ENCODE measurements at places on chromosomes 13 and 19.

DNA sequence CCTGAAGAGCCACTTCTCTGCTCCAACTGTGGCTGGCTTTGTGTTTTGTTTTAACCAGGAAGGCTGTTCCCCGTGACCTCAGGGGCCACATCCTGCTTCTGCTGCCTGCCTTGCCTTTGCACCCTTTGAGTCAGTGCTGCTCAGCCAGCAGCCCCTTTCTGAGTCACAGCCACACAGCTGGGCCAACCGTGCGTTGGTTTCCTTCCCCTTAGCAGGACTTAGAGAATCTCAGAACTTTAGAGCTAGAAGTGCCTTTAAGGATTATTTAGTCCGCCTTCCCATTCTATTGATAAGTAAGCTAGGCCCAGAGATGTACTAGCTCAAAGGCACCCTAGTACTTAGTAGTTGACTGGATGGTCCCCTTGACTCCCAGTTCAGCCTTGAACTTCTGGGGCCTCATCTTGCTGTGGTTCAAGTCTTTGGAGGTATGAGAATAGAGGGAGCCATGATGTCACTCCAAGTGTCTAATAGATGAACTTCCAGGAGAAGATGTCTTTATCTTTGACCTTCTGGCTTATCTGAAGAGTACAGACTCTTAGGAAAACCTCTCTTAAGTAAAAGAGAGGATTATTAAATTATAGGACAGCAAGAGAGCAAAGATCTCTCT lies 8.0 kb downstream of the RGCC start:
- no peak for DNase-seq

DNA sequence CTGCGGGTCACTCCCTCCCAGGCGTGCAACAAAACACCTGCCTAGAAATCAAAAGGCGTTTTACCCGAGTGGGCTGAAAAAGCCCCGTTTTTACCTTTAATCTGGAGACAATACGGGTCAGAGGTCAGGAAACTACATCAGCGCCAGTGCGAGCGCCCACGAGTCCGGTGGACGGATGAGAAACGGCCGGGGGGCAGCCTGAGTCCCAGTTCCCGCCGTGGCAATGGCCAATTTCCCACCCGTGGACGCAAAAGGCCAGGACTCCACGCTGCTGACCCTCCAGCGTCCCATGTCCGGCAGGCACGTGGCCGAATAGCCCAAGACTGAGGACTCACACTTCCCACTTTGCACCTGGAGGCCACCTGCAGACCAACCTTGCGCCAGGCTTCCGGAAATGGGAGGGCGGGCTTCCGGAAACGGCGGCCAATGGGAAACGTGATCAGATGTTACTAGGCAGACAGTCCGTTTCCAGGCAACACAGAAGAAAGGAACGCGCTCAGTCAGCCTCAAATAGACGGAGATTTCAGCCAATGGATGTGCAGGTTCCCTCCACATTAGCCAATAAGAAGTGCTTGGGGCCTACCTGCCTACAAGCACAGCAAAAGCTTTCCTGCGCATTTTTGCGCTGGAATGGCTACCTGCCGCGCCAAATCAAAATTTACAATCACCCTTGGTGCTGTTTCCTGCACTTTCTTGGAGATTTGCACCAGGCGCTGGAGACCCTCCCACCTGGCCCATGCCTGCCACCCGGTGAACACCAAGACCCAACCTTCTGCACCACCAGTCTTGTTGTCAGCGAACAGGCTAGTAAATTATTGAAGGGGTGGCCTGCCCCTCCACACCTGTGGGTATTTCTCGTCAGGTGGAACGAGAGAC lies 47.4 kb downstream of the ZFP14 start:
- DNase-seq, result peak; percentile 99

DNA sequence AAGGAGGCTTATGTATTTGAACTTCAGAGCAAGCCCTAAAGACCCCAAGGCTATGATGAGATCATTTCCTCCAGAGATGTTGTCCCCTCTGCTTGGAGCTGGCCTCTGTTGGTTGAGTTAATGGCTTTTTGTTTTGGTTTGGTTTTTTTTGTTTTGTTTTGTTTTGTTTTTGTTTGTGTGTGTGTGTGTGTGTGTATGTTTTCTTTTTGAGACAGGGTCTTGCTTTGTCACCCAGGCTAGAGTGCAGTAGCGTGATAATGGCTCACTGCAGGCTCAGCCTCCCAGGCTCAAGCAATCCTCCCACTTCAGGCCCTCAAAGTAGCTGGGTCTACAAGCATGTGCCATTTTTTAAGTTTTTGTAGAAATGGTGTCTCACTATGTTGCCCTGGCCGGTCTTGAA lies 1076.2 kb downstream of the UQCRFS1 start:
- DNase-seq, result no peak

- no peak for DNase-seq
Measured at GRCh38 chr13:48715977-48716376, 62.2 kb downstream of the CYSLTR2 start.

- DNase-seq, result peak; percentile 21
Measured at GRCh38 chr13:112835344-112835743, 133.7 kb upstream of the MCF2L start.

DNA sequence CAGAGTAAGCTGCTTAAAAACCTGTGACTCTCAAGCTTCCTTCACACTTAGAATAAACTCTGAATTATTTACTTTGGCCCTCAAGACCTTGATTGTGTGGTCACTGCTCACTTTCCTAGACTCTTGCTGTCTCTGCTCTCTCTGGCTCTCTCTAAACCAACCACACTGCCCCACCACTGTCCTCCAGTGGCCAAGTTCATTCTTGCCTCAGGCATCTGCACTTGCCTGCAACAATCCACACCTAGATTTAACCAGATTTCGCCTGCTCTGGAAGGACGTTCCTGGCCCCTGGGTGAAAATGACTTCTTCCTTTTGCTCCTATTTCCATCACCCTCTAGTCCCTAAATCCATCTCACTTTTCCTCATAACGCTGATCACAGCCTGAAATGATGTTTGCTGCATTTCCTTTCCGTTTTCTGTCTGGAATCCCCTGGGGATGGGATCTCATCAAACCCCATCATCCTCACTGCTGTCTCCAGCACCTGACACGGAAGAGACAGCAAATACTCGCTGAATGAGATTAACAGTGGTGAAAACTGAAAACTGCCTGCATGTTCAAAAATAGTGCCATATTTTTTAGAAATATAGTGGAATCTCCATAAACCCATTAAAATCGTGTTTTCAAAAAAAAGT lies 232.6 kb downstream of the UQCRFS1 start:
- peak; percentile 85 for DNase-seq

GRCh38 chr13:24353736-24354135 lies 44.4 kb downstream of the C1QTNF9 start:
- no peak for DNase-seq

- DNase-seq, result no peak
Measured at GRCh38 chr13:60662595-60662994, 265.6 kb downstream of the TDRD3 start.

- DNase-seq, result no peak
Measured at GRCh38 chr13:60347690-60348089, 49.3 kb upstream of the TDRD3 start.

- peak; percentile 47 for DNase-seq
Measured at GRCh38 chr13:110593430-110594130, 21.8 kb upstream of the NAXD start.

DNA sequence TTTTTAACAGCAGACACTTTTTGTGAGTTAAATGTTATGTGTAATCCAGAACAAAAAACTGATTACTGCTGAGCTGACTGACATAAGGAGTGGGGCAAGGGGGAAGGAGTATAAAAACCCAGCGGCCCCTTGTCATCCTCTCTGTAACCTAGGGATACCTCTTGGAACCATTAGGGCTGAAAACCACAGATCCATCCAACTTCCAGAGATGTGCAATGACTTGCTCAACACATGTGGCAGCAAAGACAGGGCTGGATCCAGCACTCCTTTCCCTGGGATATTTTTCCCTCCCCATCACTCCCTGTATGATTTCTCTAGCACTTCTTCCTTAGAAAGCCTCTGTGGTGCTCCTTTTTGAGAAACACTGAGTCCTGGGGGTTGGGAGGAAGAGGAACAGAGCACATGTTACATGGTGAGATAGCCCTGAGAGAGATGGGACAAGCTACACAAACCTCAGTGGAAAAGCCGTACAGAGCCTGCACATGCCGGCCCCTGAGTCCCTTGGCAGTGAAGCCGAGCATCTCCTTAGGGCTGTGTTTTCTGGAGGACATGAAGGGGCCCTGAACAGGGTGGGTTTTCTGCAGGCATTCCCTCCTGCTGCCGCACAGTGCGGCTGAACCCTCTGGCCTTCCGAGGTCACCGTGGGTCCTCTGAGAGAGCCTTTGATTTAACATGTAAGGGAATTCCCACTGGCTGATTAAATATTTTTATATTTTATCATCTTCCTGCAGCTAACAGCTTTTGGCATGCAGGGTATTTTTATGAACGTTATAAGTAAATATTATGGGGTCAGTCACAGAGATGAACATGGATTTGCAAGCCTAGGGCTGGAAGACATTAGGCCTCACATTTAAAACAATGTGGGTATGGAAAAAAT lies 219.9 kb downstream of the COG6 start:
- DNase-seq, result no peak

DNA sequence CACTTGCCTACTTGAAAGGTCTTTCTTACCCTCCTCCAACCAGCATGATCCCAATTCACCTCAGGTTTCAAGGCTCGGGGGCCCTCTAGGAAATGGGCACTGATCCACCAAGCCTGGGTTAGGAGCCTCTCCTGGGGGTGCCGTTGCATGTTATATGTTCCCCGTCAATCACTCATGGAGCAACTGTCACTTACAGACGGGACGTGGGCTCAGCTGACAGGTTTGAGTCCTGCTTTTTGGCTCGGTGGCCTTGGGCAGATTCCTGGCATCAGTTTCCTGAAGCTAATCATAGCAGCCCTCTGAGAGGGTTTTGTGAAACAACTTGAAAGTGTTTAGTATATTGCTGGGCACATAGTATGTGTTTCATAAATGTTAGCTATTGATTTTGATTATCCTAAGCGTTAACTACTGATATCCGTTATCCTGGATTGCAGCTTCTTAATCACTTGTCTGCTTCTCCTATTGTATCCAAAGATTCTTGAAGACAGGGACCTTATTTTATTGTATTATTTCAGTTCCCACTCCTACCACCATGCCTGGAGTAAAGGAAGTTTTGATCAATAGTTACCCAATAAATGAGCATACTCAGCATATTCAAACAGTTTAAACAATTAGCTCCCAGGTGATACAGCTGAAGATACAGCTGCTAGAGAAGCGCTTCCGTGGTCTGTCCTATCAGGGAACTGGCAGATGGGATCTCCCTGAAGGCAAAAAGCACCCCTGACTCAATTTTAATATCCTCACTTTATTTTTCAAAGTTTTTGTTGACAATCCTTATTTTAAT lies 57.9 kb downstream of the RFC3 start:
- no peak for DNase-seq

DNA sequence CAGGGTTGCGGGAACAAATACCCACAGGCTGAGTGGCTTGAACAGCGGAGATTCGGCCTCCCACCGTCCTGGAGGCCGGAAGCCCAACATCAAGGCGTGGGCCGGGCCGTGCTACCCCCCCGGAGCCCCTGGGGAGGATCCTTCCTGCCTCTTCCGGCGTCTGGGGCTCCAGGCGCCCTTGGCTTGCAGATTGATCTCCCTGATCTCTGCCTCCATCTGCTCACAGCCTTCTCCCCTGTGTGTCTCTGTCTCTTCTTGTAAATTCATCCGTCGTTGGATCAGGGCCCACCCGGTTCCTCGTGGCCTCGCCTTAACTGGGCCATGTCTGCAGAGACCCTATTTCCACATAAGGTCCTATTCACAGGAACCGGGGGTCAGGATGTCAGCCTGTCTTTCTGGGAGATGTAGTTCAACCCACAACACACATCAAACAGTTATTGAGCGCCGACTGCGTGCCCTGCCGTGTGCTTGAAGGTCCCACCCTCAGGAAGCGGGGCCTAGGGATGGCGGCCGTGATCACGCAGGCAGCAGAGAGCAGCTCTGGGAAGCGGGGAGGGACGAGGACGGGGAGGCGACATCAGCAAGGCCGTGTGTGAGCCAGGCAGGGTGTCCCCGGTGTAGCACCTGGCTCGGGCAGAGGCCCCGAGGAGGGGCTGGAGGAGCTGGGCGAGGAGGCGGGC lies 21.3 kb downstream of the HCN2 start:
- DNase-seq, result no peak

- DNase-seq, result peak; percentile 69
Measured at GRCh38 chr19:17405250-17406045, at the start of gene BST2. TSS of gene BST2 (minus strand) at chr19:17405630. CDS start at chr19:17405575, 55 bp downstream.

DNA sequence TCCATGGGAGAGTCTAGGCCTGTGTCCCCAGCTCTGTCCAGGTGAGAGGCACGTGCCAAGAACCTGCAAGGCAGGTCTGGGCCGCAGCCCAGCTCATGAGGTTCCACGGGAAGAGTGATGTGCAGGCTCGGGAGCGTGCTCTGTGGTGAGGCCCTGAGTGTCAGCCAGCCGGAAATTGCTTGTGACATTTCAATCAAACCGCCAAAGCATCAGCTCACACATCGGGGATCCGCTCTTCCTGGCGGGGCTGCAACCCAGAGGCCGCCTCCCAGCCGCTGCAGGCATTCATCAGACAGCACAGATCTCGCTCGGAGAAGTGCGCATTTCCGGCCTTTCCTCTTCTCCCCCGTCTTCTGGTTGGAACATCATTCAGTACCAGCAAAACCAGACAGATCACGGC lies 109.3 kb downstream of the KDM4B start:
- no peak for DNase-seq

DNA sequence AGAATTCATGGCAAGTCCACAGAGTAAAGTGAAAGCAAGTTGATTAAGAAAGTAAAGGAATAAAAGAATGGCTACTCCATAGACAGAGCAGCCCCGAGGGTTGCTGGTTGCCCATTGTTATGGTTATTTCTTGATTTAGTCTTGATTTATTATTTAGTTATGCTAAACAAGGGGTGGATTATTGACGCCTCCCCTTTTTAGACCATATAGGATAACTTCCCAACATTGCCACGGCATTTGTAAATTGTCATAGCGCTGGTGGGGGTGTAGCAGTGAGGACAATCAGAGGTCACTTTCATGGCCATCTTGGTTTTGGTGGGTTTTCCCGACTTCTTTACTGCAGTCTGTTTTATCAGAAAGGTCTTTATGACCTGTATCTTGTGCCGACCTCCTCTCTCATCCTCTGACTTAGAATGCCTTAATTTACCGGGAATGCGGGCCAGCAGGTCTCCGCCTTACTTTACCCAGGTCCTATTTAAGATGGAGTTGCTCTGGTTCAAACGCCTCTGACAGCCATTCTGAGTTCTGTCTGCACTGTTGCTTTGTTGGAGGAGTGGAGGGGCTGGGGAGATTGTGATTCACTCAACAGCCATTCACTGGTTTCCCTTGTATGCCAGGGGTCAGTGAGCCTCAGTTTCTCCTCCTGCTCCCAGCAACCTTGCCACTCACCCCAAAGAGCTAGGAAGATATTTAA lies 27.6 kb downstream of the HPN start:
- no peak for DNase-seq

GRCh38 chr13:40247845-40248244 lies 418.6 kb downstream of the FOXO1 start:
- no peak for DNase-seq

DNA sequence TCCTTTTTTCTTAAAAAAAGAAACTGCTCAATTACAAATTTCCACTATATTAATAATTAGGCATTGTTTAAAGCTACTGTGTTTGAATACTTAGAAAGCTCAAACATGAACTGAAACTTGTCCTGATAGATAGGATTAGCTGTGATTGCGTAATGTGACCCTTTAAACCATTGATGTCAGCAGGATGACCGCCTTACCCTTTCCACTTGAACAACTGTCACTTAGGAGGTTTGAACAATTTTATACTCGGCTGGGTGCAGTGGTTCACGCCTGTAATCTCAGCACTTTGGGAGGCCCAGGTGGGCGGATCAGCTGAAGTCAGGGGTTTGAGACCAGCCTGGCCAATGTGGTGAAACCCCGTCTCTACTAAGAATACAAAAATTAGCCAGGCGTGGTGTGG lies 2.9 kb downstream of the LAMP1 start:
- DNase-seq, result no peak

- DNase-seq, result no peak
Measured at GRCh38 chr13:95056266-95056665, 245.0 kb downstream of the ABCC4 start.
